ENCODE measurements at places on chromosomes 1 and 21.

DNA sequence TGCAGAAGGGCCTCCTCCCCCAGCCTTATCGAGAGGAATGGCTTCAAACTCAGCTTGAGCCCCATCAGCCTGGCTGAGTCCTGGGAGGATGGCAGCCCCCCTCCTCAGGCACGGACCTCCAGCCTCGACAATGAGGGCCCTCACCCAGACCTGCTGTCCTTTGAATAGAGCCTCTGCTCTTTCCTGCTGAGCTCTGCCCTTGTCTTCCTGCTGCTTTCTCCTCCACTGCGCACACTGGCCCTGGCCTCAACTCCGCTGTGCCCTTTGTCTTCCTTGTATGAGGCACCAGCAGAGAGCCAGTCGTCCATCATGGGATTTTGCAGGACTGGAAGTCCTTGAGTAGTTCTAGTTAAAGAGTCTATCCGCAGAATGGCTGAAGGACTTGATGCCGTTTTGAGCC, 2.0 kb downstream of the C1orf226 start:
- DNase-seq: no peak

DNA sequence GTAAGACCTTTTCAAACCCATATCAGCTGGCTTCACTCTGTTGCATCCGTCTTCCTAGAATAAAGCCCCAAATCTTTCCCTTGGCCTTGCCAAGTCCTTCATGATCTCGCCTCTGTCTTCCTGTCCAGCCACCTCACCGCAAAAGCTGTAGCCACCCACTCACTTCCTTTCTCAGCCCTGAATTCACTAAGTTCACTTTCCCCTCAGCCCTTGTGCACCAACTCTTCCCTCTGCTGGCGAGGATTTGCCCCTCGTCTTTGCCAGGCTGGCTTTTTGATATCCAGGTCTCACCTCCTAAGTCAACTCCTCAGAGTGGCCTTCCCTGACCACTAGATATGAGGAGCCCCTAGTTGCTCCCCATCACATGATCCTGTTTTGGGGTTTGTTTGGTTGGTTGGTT, 3.9 kb upstream of the COL16A1 start:
- DNase-seq: no peak

- DNase-seq: no peak
Observed at GRCh38 chr21:41943851-41944250, 10.0 kb downstream of the C2CD2 start.

DNA sequence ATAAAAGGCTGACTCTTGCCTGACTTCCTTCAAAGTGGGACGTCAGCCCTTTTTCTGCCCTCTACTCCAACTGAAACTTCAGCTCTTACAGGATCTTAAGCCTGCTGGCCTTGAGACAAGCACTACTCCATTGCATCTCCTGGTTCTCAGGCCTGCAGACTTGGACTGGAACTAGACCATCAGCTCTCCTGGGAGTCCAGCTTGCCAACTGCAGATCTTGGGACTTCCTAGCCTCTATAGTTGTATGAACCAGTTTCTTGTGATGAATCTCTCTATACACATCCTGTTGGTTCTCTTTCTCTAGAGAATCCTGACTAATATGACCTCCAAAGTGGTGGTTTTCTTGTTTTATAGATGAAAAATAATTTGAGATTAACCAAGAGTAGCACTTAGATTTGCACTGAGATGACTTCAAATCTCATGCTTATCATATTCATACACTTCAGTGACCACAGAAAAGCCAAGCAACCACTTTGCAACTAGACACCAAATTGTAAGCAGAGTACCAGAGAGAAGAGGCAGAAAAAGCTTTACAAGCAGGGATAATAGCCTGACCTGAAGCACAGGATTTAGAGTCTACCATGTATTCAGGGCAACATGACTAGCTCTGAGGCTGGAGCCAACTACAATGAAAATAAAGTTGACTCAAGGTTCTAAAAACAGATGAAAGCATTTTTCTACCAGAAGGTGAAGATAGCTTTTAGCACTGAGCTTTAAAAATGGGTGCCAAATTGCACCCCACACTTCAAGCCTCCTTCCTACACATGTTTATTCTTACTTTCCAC, 661.3 kb upstream of the USP24 start:
- DNase-seq: no peak

DNA sequence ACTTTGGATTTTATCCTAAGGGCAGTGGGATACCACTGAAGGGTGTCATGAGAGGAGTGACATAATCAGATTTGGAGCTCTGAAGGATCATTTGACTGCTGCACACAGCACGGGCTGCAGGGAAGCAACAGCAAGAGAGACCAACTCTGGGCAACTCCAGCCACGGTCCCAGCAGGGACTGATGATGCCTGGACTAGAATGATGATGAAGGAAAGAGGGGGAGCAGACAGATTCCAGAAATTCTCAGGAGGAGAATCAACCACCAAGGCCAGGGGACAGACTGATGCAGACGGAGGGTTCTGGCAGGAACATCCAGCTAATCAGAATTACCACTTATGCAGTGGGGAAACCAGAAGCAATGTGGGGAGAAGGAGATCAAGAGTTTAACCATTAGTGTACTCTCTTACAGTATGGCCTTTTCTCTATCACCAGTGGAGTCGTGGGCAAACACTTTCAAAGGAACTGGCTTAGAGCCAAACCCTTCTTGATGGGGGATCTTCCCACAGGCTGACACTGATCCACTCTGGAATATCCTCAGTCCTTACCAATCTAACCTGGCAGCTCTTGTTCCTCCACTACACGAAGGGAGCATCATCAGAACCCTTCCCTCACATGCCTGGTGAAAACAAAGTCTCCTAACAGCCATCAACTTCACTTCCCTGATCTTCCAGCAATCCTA, 3.3 kb downstream of the URB1 start:
- no peak for DNase-seq

DNA sequence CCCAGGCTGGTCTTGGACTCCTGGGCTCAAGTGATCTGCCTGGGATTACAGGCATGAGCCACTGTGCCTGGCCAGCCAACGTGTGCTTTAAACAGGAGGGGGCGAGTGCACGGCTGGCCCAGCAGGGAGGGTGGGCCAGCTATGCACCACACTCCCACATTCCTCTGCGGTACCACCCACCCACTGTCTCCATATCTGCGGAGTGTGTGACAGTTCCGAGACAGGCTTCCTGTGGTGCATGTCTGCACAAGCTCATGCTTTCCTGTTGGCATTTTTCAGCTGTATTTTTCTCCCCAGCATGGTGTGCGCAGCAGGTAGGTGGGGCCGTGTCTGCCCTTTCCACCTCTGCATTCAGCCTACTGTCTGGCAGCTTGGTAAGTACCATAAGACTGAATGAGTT, 183.3 kb downstream of the AJAP1 start:
- no peak for DNase-seq

DNA sequence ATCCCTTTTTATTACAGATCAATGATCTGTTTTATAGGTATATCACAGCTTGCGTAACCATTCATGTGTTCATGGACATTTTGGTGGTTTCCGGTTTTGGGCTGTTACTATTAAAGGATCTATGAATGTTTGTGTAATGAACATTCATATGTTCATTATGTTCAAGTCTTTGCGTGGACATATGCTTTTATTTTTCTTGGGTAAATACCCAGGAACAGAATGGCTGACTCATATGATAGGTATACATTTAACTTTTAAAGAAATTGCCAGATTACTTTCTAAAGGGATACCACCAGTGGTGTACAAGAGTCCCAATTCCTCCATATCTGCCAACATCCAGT, 73.7 kb downstream of the SPATA46 start:
- DNase-seq: no peak

- DNase-seq: no peak
Observed at GRCh38 chr1:211978596-211978995, 56.8 kb downstream of the INTS7 start.

- DNase-seq: no peak
Observed at GRCh38 chr1:238107322-238107721, 216.6 kb upstream of the ZP4 start.

- no peak for DNase-seq
Observed at GRCh38 chr1:43557744-43558245, 27.1 kb downstream of the PTPRF start.

- no peak for DNase-seq
Observed at GRCh38 chr1:221998186-221998612, 256.3 kb upstream of the DUSP10 start.

DNA sequence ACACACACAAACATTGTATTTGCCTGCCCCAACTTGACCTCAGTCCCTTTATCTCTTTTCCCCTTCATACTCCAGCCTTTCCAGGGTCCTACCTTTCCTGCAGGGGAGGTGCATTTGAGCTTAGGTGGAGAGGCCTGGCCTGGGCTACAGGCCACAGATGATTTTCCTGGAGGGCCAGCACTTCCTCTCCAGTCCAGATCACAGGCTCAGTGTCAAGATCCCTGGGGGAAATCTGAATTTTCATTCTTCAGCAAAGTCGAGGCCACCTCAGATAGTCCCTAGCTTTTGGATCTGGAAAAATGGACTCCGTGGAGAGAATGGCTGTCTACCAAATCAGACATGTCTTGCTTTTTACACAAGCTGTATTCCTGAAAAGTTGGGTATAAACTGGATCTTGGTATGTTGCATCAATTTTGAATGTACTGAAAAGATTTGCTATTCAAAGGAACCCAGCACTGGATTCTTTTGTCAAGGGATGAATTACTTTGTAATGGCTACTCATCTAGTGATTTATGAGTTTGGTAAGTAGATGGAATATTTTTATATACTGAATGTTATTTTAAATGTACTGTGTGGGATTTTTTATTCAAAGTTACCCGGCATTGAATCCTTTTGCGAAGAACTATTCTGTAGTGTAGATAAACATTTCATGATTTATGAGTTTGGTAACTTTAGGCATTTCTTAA, 78.7 kb downstream of the DDR2 start:
- DNase-seq: no peak

DNA sequence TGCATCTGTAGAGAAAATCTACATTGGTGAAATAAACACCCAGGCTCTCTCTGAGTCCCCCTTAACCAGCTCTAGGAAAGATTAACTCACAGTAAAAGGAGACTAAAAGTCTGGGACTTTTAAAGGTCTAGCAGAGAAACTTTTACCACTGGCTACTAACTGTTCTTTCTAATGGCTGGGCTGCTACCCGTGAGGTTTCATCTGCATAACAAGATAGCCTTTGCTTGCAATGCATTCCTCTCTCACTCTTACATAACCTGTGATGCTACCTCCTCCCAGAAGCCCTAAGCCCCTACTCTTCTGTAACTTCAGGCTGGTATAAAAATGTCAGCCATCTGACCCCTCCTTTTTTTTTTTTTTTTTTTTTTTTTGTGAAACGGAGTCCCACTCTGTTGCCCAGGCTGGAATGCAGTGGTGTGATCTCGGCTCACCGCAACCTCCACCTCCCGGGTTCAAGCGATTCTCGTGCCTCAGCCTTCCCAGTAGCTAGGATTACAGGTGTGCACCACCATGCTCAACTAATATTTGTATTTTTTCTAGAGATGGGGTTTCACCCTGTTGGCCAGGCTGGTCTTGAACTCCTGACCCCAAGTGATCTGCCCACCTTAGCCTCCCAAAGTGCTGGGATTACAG, 344.2 kb downstream of the RGS7 start:
- DNase-seq: no peak

- no peak for DNase-seq
Observed at GRCh38 chr1:172778456-172779455, 119.9 kb downstream of the FASLG start.

DNA sequence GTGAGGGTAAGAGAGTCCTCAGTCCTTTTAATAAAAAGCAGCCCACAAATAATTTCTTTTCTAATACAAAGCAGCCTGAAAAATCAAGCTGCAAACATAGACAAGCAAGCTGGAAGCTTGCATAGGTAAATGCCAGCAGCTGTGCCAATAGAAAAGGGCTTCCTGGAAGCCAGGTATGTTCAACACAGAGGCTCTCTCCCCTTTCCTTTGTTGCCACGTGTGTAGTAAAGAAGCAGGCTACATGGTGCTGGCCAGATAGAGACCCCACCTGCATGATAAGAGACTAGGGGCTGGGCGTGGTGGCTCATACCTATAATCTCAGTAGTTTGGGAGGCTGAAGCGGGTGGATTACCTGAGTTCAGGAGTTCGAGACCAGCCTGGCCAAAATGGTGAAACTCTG, 50.1 kb upstream of the ERRFI1 start:
- DNase-seq: no peak

DNA sequence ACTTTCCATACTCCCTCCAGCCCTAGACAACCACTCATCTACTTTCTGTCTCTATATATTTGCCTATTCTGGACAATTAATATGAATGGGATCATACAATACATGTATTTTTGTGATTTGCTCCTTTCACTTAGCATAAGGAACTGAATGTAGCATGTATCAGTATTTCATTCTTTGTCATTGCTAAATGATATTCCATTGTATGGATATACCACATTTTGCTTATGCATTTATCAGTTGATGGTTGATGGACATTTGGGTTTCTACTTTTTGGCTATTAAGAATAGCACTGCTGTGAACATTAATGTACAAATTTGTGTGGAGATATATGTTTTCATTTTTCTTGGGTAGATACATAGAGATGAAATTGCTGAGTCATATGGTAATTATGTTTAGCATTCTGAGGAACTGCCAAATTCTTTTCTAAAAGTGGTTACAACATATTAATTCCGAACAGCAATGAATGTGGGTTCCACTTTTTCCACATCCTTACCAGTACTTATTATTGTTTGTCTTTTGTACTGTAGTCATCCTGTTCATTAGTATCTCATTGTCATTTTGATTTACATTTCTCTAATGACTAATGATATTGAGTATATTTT, 121.0 kb downstream of the LRRC40 start:
- DNase-seq: no peak

DNA sequence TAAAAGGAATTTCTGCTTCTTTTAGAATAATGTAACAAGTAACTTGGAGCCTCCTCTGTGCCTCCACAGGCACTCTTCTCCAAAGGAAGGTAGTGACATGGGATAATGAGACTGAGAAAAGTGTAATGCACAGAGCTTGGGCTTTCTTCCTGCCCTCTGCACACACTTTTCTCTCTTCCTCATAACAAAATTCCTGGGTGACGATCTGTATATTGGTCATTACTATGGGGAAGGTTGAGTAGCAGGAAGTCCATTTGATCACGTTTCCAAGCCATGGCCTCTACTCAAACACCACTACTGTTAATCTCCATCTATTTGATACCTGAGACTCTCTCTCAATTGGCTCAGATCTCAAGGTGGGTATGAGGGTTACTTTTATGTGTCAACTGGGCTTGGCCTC, 113.9 kb downstream of the GRIK1 start:
- DNase-seq: no peak

- no peak for DNase-seq
Observed at GRCh38 chr1:27506703-27507102, 16.7 kb upstream of the WASF2 start.

GRCh38 chr1:227917081-227917950, 30.4 kb downstream of the WNT9A start:
- DNase-seq: no peak

GRCh38 chr1:36125129-36125991, at the start of gene COL8A2:
Gene COL8A2, minus strand, starts transcription at chr1:36125222. Its CDS starts 24,980 bp downstream, at chr1:36100242.
- DNase-seq: no peak

GRCh38 chr1:172148707-172149106, 271.8 kb upstream of the C1orf105 start:
- DNase-seq: no peak

- no peak for DNase-seq
Observed at GRCh38 chr1:232538943-232539302, 91.0 kb downstream of the SIPA1L2 start.

- DNase-seq: no peak
Observed at GRCh38 chr1:102546251-102546650, 549.5 kb upstream of the OLFM3 start.

GRCh38 chr1:67597336-67597735, 87.7 kb upstream of the GADD45A start:
- peak; percentile 50 for DNase-seq

- peak; percentile 96 for DNase-seq
Observed at GRCh38 chr1:227787513-227788270, 27.8 kb upstream of the PRSS38 start.

- DNase-seq: no peak
Observed at GRCh38 chr1:170001266-170001665, 73.2 kb downstream of the KIFAP3 start.

GRCh38 chr1:28176492-28177470, at the start of gene PTAFR:
Gene PTAFR, minus strand, starts transcription at chr1:28176690. Its CDS starts 25,669 bp downstream, at chr1:28151021.
- DNase-seq: no peak

Measured in NCI-H1436 (cell line).